ENCODE measurements at places on chromosomes 4 and X.
A peak's percentile ranks its signal among the peaks of the same experiment; 100 is the strongest.

- no peak for DNase-seq
Measured at GRCh38 chr4:1402021-1402515, 4.2 kb downstream of the NKX1-1 start.

DNA sequence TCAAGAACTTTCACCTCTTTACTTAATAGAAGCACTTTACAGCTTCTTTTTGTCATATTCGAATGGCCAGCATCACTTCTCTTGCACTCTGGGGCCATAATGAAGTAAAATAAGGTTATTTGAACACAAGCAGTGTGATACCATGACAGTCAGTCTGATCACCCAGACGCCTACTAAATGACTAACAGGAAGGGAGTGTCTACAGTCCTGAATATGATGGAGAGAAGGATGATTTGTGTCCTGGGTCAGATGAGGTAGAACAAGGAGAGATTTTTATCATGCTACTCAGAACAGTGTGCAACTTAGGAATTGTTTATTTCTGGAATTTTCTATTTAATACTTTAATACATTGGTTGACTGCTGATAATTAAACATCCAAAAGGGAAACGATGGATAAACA, 284.2 kb upstream of the F9 start:
- DNase-seq = no peak

DNA sequence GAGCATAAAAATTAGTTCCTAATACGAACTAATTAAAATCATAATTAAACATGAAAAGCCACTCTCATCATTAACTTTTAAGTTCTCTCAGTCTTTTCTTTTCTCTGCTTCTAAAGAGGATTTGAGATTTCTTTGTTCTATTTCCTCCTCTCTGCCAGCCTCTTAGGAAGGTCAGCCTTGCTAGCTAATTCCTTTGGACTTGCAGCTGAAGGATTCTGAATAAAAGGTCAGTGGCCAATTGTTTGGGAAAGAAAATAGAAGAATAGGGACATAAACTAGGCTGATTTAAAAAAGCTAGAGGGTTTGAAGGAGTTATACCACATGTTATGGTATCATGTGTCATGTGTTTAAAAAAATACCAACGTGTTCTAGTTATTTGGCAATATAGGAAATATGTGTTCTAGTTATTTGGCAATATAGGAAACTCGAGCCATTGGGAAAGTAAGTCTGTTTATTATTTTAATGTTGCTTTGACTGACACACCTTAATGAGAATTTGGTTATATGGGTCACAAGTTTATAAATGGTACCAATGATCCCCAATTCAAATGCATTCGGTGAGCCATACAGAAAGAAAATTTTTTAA, 1668.7 kb upstream of the PCDH7 start:
- no peak for DNase-seq

- DNase-seq = no peak
Measured at GRCh38 chr4:139682741-139683151, 17.1 kb downstream of the MGST2 start.

DNA sequence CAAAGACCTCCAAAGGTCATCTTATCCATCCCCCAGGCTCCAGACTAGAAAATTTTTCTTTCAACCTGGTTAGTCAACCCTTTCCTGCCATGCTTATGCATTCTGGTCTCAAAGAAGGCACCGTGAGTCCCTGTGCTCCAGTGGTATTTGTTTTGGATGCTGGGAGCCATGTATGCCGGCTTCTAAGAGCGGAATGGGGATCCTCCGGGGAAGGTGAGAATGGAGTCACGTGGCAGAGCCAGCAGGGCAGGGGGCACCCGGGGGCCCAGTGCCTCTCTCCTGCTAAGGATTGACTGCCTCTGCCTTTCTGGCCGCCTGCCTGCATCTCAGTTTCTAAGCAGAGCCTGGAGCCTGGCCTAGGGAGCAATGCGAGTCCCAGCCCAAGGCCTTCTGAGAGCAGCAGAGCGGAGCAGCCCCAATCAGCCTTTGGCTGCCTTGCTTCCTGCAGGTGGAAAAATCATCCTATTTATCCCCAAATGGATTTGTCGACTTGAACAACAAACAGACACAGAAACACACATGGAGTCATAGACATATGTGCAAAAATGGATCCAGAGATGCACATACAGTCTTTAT, 141.0 kb downstream of the PJA1 start:
- DNase-seq = peak; percentile 22

GRCh38 chr4:68748181-68748991, 67.4 kb upstream of the UGT2B10 start:
- DNase-seq = peak; percentile 50

DNA sequence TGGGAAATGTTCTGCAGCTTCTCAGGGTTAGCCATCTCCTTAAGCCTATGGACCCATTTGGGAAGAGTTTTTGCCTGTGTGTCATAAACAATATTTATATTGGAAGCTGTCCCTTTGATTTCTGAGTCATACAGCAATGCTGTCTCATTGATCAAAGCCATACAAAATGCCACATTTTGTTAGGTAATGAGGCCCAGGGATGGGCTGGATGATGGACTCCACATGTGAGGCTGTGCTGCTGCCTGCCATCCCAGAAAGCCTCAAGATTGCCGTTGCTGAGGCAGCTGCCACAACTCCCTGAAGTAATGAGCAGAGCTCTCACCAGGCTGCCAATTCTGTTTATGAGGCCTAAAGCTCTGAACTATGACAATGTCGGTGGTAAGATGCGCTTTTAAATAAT, 12.2 kb upstream of the GJB1 start:
- no peak for DNase-seq

GRCh38 chr4:82721819-82722423, 76.7 kb downstream of the SCD5 start:
- DNase-seq = peak; percentile 49

GRCh38 chr4:151690164-151690870, 70.5 kb downstream of the GATB start:
- DNase-seq = no peak

DNA sequence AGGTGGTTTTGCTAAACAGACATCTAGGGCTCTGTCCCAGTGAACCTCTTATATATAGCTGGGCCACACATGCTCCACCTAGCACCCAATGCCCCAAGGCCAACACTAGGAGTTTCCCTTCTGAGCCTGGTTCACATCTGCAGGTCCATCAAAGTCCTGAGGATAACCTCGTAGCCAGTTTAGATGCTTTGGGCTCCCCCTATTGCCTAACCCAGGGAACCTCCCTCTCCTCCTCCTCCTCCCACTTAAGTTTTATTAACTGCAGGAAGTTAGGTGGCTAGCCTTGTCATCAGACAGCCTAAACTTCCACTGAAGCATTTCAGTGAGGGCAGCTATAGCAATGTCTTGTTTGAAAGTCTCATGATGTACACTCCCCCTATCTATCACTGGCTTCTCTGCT, 88.0 kb downstream of the GUCY2F start:
- peak; percentile 13 for DNase-seq

DNA sequence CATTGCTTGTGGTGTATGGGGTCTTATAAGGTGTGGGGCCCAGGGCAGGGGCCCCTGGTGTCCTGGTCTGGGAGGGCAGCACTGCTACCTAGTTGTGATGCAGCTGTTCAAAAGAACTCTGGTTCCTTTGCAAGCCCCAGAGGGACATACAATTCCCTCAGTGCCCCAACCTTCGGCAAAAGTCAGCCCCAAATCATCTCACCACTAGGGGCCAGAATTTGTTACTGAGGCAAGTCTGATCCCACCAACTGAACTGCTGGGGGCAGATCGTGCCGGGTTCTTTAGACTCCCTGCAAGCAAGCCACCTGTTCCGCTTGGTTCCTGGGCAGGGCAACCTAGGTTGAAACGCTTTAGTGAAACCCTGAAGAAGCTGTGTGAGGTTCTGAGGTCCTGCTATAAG, 180.1 kb upstream of the S100G start:
- DNase-seq = no peak

DNA sequence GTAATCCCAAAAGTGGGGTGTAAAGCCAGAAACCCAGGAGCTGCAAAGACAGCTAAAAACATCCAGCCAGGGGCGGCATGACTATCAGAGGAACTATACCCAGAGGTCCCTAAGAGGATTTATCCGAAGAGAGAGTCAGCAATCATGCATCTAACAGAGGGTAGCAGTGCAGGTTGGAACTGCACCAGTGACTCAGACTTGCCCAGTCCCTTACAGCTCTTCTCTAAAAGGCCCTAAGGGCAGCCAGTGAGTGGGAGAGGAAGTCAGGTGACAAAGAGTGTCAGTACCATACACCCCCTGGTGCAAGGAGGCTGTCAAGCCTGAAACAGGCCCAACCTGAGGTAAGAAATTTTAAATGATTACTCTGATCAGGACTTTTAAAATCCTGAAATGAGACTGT, 88.1 kb downstream of the CAMK2D start:
- DNase-seq = peak; percentile 67

DNA sequence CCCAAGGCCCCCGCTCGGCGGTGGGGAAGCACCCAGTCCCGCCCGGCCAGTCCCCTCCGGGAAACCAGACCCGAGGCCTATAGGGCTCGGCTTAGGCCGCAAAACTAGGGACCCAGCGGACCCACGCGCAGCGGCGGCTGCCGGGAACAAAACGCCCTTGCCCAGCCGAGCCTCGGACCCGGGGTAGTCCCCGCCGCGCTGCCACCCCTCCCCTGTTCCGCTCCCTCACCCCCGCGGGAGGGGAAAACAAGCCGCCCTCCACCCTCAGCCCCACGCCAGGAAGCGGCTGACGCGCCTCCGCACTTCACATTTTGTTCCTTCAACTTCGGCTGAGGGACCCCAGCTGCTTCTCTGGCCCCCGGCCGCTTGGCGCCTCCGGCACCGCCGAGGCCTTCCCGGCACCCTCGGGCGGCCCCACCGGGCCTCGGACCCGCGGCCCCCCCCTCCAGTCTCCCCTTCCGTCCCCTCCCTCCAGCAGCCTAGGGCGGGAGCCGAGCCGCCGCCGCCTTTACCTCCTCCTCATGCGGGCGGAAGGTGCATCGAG, 694 bp downstream of the PDS5A start:
- DNase-seq = peak; percentile 44

- DNase-seq = peak; percentile 87
Measured at GRCh38 chr4:99968330-99968729, 18.3 kb upstream of the H2AZ1 start.

DNA sequence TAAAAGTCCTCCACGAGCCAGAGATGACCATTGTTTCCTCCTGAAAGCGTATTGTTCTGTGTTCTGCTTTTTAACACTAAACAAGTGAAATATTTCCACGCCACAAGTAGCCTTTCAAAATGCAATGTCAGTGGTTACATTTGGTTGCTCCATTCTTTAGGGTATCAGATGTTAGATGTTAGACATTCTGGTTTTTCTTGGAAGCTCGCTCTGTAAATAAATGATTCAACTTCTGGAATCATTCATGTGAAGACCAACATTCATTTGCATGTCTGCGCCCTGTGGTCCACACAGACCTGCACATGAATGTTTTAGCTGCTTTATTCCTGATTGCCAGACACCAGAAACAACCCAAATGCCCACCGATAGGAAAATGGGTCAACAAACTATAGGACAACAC, 38.0 kb upstream of the HELT start:
- no peak for DNase-seq

DNA sequence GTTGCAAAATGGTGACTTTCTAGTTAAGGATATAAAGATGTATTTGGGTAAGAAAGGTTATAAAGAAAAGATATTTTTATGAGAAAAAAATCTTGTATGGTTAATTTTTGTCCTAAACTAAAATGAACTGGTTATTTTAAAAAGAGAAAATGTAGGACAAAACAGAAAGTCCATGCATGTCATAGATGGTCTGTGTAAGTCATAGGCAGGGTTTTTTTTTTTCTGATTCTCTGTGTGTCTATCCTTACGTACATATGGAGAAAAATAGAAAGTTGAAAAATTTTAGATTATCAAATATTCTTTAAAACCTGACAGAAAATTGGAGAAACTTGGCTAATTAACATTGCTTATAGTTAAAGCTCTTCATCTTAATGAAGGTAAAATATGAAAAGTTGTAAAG, 493.4 kb downstream of the IQCM start:
- peak; percentile 31 for DNase-seq

DNA sequence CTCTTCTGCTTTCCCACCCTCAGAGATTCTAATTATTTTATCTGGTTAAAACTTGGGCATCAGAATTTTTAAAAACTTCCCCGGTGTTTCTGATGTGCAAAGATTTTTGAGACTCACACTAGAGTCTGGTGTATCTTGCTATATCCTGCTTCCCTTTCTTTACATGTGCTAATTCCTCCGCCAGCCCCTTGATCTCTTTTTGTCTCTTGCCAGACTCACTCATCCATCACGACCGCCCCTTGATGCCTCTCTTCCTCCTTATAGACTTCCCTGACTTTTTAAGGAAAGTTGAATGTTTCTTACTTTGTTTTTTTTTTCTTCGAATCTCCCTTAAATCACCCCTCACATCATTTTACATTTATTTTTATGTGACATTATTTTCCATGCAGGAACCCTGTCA, 274.9 kb upstream of the PITX2 start:
- DNase-seq = no peak

DNA sequence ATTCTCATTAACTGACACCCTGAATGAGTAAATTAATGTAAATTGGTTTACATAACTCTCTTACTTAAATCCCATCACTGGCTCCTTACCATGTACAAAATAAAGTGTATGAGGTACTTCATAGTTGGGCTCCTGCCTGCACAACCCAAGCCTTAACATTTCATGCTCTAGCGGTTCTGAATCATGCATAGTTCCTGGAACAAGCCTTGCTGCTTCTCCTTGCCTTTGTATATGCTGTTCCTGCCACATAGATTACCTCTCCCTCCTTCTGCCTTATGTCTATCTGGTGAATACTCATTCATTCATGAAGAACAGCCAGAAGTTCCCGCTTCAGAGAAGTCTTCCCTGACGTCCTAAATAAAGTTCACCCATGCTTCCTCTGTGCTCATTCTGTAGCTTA, 594.7 kb downstream of the SMARCA1 start:
- DNase-seq = no peak

- no peak for DNase-seq
Measured at GRCh38 chr4:86544310-86544966, 49.7 kb upstream of the PTPN13 start.

- no peak for DNase-seq
Measured at GRCh38 chr4:7654550-7655445, 220.1 kb upstream of the PSAPL1 start.

DNA sequence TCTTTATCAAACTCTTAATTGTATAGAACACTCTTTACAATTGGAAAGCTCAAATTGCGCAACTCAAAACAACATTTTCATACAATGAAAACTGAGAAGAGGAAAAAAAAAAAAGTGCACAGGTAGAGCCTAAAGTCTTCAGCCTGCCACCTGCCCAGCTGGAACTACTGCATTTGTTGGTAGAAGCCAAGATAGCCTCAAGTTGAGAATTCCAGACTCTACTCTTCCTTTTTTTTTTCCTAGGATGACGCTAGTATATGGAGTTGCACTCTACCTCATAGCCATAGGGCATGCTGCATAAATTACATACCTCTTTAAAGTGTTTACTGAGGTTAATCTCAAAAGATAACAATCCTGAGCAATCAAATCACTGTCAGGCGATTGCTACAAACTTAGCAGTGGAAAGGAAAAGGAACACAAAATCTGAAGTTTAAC, 13.6 kb downstream of the ABCG2 start:
- DNase-seq = peak; percentile 19
